ENCODE measurements at places on chromosomes 11 and 22. TPM values are rescaled to one million over a fixed set of nuclear protein-coding genes. Genes with fewer than 3 reads are reported as not detected.

The OR52A1 gene
- 0.09 TPM for total RNA-seq

DNA sequence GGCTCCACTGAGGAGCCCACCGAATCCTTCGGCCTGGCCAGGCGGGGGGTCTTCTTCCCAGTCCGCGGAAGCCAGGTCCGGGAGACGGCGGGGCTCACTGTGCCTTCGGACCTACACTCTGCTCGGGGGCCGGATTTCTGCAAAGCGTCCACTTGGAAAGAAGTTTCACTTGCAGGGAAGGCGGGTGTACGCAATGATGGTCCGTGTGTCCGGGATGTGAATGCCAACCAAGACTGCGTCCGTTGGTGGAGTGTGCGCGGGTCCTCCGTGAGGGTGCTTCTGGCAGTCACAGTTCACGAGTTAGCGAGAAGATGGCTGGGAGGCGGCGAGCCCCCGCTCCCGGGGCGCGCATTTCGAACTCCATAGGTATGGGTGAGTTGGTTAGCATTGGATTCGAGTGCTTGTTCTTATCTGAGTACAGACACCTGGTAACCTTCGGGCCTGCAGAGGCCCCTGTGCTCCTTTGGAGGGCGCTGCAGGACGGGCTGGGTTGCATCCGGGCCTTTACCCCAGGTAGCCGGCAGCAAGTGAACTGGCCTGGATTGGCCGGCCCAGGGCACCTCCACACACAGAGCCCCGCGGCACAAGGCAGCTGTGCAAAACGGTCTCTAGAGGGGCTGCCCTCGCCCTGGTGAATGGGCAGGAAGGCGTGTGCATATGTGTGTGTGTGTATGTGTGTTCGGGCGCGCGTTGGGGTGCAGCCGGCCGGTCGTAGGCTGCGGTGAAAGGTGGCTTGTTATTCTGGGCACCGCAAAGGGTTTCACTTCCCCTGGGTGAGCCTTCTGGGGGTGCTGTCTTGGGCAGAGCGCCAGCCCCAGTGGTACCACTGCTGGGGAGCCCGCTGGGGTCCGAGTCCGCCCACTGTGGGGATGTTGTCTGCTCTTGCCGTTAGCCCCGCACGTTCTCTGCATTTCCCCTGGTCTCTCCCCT, 13.3 kb upstream of the CYP2R1 start:
- peak; percentile 90 for DNase-seq

DNA sequence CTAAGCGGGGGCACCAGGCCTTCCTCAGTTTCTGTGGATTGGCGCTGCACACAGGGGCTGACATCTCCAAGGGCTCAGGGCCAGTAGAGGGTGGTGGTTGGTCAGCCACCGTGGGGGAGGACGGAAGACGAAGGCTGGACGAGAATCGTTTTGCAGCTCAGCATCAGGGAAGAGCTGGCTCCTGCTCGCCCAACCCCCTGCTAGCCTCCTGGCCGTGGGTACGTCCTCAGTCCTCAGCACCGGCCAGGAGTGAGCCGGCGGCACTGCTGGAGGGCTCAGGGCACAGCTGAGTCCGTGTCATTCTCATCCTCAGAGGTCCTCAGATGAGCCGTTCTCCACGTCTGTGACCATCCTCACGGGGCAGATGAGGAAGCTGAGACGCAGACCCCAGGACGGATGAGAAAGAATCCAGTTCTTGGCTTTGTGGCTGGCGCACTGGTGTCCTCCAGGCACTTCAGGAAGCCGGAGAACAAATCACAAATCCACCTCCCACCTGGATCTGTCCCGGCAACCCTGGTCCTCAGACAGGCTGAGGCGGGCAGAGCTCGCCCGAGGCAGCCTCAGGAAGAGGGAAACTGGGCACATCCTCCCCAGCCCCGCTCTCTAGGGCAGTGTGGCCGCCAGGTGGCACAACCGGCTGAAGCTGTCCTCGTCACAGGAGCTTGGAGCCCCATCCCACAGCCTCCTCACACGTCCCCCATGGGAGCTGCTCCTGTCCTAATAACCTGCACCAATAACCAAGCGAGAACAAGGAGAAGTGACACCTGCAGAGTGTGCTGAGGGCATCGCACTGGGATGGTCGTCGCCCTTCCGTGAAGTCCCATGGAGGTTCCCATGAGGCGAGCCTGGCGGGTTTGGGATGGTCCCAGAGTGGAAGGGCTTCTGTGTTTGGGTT, 393.7 kb downstream of the BRD1 start:
- DNase-seq = peak; percentile 71

- DNase-seq = no peak
These were observed 43.2 kb downstream of the KIAA1671 start for GRCh38 chr22:24995649-24996180.

- DNase-seq = peak; percentile 73
These were observed 55.7 kb downstream of the ARHGAP8 start for GRCh38 chr22:44807915-44808690.

GRCh38 chr11:60906132-60906972, at the start of gene PRPF19:
PRPF19 (minus strand) TSS chr11:60906585; CDS start chr11:60906382, 203 bp downstream.
- peak; percentile 98 for DNase-seq

DNA sequence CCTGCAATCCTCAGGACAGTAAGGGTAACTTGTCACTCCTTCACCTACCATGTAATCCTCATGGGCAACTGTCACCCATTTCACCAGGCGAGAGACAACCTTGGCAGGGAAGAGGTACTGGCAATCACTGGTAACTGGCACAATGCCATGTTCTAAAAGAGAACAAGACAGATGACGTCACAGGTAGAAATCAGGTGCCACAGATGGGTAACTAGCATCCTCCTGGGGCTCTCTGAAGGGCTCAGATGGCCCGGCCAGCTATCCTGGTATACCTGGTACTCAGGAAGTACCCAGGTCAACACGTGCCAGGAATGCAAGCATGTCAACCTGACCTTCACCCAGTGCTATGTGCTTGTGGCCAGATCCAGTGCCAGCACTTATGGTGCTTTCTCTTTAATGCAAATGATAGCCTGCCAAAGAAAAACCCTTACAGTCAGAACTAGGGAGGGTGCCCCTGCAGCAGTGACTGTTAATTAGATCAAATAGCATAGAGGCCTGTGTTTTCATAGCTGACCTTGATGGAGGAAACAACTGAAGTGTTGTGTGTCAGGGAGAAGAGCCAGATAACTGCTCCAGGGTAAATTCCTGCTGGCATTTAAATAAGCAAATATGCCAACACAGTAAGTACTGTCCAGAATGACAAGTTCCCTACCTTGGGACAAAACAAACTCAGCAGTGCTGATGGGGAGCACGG, 36.2 kb downstream of the THOC5 start:
- no peak for DNase-seq

- no peak for DNase-seq
These were observed 44.4 kb downstream of the CYTH4 start for GRCh38 chr22:37326726-37327125.

- no peak for DNase-seq
These were observed 188.4 kb downstream of the SOX6 start for GRCh38 chr11:16167706-16168487.

The TUBA8 gene
- total RNA-seq = 2.0 TPM

DNA sequence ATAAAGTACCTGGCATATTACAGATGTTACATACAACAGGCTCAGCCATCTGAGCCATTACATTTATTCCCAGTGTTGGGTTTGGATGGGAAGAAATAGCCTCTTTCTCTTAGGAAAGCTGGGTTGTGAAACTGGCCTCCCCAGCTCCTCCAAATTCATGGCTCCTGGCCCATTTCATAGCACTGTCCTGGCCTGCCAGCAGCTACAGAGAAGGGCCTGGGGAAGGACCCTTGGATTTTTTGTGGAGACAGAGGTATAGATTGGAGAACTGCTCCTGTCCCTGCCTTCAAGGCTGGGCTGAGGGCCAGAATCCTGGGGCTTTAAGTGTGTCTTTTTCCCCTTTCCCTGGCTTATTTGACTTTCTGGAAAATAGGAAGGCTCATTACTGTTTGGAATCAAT, 18.0 kb downstream of the PKNOX2 start:
- DNase-seq = no peak

GRCh38 chr11:10373340-10373739, 68.5 kb downstream of the ADM start:
- DNase-seq = no peak

- no peak for DNase-seq
These were observed at the start of gene CASP4 for GRCh38 chr11:104968355-104968855. CASP4 (minus strand) TSS chr11:104968574; CDS start chr11:104968525, 49 bp downstream.

The DGCR6L gene
- total RNA-seq = 38.6 TPM

DNA sequence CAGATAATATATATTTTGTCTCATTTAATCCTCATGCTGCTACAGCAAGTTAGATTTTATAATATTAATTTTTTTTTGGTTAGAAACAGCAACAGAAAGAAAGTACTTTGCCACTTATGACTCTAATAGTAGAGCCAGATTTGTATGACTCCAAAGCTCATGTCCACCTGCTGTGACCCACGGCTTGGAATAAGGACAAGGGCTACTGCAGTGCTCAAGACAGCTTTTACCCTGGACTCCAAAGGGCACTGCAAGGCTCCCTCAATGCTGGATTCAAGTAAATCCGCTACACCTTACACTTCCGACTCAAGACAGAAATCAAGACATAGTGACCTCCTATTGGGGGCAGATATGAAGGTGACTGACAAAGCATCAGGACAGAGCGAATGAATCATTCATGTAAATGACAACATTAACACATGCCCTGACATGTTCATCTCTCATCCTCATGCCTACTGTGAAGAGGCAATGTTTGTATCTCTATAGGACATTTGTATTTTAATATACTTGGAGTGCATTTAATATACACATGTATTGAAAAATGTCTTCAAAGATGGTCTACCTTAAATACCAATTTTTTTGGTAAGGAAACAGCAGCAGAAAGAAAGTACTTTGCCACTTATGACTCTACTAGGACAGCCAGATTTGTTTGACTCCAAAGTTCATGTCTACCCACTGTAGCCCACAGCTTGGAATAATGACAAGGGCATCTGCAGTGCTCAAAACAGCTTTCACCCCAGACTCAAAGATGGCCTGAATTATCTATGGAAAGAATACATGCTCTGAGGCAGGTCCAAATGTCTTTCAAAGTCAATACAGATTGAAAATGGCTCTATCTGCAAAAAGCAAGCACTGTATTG, 375.6 kb upstream of the CCDC90B start:
- no peak for DNase-seq

- no peak for DNase-seq
These were observed 379.1 kb downstream of the MN1 start for GRCh38 chr22:27422442-27422841.
